ENCODE measurements at places on chromosomes 5 and 9.

DNA sequence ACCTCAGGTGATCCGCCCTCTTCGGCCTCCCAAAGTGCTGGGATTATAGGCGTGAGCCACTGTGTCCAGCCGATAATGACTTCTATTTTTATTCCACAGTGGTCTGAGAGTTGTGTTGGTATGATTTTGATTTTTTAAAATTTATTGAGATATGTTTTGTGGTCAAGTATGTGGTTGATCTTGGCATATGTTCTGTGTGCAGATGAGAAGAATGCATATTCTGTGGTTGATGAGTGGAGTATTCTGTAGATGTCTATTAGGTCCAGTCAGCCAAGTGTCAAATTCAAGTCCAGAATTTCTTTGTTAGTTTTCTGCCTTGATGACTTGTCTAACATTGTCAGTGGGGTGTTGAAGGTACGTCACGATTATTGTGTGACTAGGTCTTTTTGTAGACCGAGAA is 338.2 kb upstream of the TARS1 start:
- no peak for DNase-seq

GRCh38 chr9:97475059-97475458 is 26.4 kb upstream of the TMOD1 start:
- DNase-seq, result no peak

DNA sequence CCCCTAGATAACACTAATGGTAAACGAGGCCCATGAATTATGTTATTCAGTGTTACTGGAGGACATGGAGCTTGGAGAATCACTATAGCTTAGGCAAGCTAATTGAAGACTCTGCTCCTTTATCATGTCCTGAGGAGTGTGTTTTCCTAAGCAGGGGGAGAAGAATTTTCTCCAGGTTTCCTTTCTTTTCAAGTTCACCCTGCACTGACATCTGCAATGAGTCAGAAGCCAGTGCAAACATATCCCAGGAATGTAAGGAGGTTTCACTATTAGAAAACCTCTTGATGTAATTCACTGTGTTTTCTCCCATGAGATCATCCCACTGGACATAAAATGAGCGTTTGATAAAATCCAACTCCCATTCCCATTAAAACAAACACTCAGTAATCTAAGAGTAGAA is 75.6 kb downstream of the DMRT2 start:
- DNase-seq, result no peak

- no peak for DNase-seq
These were observed 229.2 kb upstream of the FAM174A start for GRCh38 chr5:100306000-100306399.

- no peak for DNase-seq
These were observed 9.4 kb upstream of the RNF180 start for GRCh38 chr5:64156261-64156660.

DNA sequence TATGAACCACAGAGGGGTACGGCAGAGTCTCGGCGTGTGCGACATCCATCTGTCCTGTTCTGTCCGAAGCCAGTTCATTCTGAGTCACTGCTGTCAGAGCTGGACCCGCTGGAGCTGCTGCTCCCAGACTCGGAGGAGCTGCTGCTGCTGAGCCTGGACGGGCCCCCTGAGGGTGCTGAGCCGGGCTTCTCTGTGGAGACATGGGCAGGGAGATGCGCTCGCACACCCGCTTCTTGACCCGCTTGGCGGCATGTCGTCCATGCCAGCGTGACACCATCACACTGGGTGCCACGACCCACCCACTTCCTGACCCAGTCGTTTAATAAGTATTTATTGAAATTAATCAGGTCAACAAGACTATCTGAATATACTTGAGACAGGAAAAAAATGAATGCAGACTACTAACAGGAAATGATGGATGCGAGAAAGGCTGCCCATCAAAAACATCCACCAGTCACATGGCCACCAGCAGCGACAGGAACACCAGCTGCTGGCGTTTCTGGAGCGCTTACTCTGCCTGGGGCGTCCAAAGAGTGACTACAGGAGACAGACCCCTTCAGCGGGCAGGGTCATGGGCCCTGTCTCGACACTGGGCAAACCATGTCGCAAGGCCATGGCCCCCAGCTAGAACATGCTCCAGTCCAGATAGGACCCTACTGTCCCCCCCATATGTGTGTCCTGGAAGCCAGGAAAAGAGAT is 8.4 kb downstream of the BRD3OS start:
- DNase-seq, result no peak

- DNase-seq, result peak; percentile 38
These were observed 223.1 kb upstream of the DAP start for GRCh38 chr5:10984021-10984715.

DNA sequence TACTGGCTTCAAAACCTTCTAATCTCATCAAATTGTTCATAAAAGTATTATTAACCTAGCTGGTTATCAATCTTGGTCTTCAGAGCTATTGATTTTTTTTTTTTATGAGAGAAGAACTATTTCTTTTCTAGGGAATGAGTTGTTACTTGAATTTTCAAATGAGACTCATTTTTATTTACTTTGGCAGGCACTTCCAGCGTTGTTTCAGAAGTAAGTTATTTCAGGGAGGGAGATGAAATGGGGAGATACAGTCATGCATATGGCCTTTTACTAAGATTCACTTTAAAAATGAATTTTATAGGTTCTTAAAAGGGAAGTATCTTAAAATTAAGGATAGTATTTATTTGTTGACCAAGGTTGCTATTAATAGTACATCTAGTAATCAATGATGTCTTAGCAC is 129.6 kb downstream of the IZUMO3 start:
- DNase-seq, result no peak

GRCh38 chr5:113232667-113233066 is 202.1 kb downstream of the TSSK1B start:
- no peak for DNase-seq

GRCh38 chr9:100584951-100585350 is 7.1 kb downstream of the CAVIN4 start:
- no peak for DNase-seq

- DNase-seq, result no peak
These were observed 313.9 kb downstream of the HTR1A start for GRCh38 chr5:63648376-63648775.

DNA sequence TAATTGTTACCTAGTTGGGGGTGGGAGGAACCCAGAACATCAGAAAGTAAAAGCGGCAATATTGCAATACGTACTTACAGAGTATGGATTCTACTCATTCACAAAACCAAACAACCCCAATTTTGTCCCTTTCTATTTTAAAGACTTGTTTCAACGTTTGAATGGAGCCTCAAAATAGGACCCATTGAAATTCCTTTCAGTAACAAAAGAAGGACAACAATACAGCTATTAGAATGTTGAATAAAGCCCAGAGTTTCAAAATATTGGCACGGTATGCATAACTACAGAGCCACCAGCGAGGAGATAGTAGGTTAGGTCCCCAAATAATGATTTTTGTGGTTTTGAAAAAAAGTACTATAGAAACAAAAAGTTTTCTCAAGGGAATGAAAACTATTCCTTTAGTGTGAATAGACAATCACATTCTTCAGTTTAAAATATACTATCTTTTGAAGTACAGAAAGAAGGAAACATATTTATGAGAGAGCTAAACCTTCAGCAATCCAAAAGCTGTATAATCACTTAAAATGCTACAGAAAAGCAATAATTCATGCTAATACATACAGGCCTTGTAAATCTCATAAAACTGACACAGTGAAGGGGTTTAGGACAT is 235.5 kb downstream of the RFX3 start:
- no peak for DNase-seq

DNA sequence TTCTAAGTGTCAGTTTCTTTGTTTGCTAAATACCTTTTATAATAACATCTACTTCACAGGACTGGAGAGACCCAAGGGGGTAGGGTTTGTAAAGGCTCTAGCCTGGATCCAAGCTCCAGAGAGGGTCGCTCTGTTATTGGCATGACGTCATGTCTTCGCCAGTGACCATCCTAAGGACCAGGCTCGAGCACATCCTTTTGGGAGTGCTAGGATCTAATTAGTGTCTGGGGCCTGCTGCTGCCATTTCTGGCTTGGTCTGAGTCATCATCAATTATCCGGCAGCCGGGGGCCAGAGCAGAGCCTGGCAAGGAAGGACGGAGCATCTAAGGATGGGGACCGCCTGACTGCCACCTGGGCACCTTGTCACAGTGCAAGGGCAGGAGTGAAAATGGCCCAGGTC is 153.0 kb downstream of the NSG2 start:
- no peak for DNase-seq

DNA sequence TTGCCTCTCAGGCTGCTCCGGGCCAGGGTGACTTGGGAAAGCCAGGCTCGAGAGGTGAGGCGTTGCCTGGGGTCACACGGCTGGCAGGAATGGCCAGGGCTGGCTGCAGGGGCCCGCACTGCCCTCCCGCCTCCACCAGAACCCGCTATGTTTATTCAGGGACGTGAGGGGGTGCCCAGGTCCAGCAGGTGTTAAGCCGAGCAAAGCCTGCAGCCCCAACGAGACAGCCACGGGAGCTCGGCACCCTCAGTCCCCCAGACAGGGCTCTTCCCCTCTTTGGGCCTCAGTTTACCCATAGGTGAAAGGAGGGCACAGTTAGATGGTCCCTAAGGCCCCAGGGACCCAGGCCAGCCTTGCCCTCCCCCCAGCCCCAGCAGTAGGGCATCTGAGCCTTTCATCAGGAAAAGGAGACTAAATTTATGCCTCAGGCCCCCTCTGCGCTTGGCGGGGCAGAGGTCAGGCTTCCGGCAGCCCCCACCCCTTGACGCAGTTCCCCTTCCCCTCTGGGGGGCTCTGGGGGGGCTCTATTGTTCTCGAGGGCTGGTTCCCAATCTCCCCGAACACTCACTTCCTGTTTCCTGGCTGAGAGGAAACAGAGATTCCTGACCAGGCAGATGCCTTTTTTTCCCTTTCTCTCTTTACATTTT is 7.1 kb upstream of the EGFL7 start:
- peak; percentile 38 for DNase-seq

- DNase-seq, result no peak
These were observed 87.3 kb downstream of the CFAP90 start for GRCh38 chr5:7763621-7764072.

GRCh38 chr5:88780736-88781135 is 102.2 kb downstream of the MEF2C start:
- no peak for DNase-seq

DNA sequence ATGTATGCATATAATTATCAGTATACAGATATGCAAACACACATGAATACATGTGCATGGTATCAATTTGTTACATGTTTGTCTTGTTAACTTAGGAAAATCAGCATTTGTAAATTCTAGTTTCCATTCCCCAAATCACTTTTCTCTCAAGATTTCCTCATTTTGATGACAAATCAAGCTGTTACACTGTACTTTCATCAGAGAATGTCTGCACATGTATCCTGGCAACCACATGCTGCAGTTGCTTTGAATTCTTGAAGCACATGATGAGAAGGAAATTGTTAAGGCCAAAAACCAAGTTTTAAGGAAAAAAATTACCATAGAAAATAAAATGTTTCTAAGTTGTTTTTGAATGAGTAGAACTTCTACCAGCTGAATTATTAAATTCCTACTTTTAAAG is 1834.5 kb downstream of the EFNA5 start:
- DNase-seq, result no peak

- DNase-seq, result no peak
These were observed 88.4 kb upstream of the ADRA1B start for GRCh38 chr5:159827861-159828260.

GRCh38 chr5:77312413-77312812 is 101.9 kb downstream of the PDE8B start:
- DNase-seq, result peak; percentile 30

DNA sequence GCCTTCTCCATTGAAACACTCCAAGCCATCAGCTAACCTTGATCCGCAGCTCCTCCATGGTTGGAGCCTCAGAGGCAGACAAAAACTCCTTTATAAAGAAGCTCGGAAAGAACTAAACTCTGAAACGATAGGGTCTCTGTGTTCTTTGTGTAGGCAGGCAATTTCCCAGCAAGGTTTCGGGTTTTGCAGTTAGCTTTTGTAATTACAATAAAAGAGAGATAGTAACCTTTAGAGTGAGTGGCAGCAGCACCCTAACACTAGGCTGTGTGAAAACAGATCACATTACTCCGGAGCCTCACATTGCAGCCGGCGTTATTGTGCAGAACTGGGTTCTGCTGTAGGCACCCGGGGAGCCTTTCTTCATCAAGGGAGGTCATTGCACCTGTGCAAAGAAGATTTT is 115.8 kb upstream of the MAP3K1 start:
- DNase-seq, result no peak

- DNase-seq, result no peak
These were observed 15.6 kb downstream of the NDUFAF2 start for GRCh38 chr5:60960591-60960990.

DNA sequence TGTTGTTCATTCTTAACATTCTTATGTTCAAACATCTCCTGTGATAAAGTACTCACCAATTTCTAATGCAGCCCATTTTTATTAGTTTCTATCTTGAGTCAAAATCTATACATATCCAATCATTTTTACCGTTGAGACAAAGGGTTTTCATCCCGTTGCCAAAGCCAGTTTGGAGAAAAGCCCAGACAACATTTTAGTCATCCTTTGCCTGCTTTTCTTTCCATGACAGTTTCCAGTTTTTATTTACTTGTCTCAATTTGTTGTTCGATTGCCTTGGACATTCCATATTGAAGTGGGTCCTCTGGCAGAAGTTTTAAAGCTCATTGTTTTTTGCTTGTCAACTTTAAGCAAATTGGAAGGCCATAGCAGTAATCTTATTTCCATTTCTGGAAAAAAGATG is 123.9 kb downstream of the RAB3C start:
- DNase-seq, result no peak

- DNase-seq, result no peak
These were observed 1975.2 kb upstream of the C9orf72 start for GRCh38 chr9:29548436-29548835.

DNA sequence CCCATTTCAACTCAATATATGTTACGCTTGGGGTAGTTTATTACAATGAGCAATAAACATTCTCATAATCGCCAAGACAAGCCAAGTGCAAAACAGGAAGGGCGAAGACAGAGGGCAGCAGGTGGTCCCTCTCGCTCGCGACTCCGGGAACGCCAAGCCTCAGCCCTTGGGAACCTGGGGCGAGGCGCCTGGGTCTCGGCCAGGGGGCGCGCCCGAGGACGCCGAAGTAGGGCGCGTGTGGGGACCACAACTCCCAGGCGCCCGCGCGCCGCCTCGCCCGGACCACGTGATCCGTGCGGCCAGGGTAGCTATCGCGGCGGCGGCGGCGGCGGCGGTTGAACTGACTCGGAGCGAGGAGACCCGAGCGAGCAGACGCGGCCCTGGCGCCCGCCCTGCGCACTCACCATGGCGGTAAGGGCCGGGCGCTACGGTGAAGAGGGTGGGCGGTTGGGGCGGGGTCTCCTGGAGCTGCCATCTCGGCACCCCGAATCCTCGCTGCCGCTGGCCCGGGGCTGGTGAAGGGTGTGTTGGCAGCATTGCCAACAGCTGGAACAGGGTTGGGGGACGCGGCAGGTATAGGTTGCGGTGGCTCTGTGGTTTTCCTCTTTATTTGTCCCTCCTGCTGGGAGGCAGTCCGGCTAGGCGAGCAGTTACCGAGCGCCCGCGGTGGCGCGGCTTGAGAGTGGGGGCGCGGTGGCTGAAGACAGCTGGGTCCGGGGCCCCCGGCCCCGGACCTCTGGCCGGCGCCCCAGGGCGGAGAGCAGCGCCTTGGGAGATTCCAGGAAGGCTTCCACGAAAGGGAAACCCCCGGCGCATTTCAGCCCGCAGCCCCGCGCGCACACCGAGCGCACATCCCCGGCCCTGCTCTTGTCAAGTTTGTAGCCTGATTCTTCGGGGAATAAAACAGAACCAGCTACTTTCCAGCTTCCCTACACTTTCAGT is at the start of gene SLC31A2:
Gene SLC31A2 (plus strand): TSS at position 338 of the 942 bp plus-strand sequence. CDS start 68 bp downstream, at position 406.
- DNase-seq, result peak; percentile 97

- no peak for DNase-seq
These were observed 410.4 kb downstream of the MED10 start for GRCh38 chr5:5967944-5968343.

All from suppressor macrophage (primary cell).